ENCODE measurements at places on chromosomes 11 and 22.

GRCh38 chr11:131658952-131659351, 288.5 kb downstream of the NTM start:
- no peak for DNase-seq

DNA sequence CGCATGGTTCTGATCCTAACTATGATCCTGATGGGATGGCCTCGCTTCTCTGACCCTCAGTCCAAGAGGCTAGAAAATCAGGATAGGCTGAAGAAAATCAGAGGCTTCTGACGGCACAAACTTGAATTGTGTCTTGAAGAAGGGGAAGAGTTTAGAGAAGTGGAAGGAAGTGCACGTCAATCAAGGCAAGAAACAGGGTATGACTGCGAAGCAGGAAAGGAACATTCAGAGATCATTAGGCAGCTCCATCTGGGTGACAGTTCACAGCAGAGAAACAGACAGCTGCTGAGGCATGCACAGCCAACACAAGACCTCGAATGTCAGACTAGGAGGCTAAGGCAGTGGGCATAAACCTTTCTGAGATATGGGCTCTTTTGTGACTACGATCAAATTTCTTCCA, 29.3 kb downstream of the CLPB start:
- no peak for DNase-seq

DNA sequence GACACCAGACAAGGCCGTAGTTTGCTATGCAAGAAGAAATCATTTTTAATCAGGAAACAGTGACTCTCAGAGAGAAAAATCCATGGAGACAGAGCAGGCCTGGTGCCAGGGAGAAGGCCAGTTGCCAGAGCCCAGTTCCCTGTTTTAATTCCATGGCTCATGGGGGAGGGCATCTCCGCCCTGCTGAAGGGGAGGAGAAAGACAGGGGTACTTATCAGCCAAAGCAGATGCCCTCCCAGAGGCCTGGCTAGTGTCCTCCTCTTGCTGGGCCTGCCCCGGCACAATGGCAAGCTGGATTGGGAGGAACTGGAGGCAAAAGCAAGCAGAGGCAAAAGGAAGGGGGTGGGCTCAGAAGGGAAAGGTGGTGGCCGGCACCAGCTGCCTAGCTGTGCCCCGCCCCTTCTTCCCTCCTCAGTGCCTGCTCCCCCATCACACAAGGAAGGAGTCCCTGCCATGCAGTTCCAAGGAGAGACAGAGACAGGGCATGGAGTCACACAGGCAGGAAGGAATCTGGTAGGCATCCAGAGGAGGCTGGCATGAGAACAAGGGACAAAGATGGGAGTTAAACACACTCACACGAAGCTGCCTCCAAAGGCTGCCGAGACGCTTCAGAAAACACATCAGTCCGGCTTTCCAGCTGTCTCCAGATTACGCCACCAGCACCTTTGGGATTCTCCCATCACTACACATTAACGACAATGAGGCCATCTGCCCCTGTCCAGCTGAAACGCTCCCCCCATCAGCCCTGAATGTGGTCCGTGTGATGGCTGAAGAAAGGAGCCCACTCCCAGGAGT, 591.8 kb downstream of the BUD13 start:
- no peak for DNase-seq

GRCh38 chr11:36591433-36591832, 2.9 kb upstream of the IFTAP start:
- no peak for DNase-seq

DNA sequence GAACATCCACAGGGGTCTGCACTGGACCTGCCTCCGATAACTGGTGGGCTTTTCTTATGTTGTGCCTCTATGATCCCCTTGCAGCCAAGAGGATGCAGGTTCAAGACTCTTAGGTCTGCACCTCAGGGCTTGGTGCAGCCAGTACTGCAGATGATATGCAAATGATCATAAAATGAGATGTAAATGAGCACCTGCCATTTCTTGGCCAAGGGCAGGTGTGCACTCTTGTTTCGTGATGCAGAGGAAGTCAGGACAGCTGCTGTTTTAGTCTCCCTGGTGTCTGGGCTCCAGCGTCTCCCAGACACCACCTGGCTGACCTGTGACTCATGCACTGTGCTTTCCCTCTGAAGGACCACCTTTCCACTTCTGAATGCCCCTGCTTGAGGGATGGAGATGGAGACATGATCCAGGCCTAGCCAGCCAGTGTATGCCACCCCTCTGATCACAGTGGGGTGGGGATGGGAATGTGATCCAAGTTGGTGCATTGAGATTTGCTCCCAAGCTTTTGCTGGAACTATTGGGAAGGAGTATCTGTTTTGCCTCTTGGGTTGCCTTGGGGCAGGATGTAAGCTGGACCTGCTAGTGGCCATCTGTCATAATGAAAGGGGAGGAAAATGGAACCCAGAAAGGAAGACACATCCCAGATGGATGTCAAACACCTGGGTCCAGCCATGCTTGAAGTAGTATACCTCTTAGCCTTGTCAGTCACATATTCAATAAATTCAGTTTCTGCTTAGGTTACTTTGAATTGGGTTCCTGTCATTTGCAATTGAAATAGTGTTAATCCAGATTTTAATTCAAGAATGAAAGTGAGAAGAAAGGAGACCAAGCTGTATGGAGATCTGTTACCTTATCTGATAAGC, 3.3 kb upstream of the KCNJ11 start:
- peak; percentile 22 for DNase-seq

DNA sequence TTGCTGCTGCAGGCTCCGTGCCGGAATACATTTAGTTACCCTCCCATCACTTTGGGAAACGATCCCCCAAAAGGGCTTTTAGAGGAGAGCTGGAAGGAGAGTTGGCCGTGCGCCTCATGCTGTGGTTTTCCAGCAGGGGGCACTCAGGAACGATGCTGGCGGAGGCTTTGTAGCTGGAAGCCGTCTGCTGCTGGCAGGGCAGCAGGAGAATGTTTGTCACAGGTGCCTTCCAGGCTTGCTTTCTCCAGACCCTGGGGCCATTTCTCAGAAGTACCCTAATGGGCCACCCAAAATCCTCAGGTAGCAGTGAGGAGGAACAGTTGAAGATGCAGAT, 30.0 kb upstream of the CABP7 start:
- peak; percentile 3 for DNase-seq

DNA sequence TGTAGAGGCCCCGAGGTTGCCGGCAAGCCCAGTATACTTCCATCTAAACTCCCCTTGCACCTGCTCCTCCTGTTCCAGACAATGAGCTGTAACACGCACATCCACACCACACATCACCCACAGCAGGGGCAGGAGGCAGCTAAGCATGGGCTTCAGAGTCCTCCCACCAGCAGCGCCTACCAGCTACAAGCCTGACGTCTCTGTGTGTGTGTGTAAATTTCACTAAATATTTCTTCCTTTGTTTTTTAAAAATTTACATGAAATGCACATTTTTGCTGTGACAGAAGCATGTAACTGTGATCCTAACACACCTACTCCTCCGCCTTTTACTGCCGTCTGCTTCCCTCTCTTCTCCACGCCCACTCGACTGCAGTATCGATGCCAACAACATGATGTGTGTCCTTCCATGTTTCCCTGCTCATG, 29.4 kb upstream of the PACSIN2 start:
- DNase-seq, result no peak

GRCh38 chr11:93814966-93815633, 31.0 kb downstream of the MED17 start:
- no peak for DNase-seq

- DNase-seq, result no peak
Observed at GRCh38 chr11:80414181-80415165, 973.6 kb upstream of the TENM4 start.

DNA sequence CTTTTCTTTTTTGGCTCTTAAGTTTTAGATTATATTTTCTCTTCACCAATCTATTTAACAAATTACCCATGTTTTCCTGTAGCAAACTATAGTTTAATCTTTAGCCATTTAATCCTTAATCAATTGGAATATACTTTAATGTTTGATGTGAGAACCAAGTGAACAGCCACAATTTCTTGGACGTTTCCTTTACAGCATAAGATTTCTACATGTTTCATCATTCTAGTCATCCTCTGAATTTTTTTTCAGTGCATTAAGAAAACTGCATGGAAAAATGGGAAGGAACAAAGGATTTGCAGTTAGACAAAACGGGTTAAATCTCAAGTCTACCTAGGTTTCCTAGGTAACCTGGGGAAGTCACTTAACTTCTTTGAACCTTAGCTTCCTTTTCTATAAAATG, 507.1 kb upstream of the CCDC90B start:
- DNase-seq, result no peak

GRCh38 chr22:50248196-50249081, 2.6 kb downstream of the HDAC10 start:
- DNase-seq, result no peak

GRCh38 chr11:130390071-130390758, 38.2 kb downstream of the ADAMTS8 start:
- DNase-seq, result no peak

DNA sequence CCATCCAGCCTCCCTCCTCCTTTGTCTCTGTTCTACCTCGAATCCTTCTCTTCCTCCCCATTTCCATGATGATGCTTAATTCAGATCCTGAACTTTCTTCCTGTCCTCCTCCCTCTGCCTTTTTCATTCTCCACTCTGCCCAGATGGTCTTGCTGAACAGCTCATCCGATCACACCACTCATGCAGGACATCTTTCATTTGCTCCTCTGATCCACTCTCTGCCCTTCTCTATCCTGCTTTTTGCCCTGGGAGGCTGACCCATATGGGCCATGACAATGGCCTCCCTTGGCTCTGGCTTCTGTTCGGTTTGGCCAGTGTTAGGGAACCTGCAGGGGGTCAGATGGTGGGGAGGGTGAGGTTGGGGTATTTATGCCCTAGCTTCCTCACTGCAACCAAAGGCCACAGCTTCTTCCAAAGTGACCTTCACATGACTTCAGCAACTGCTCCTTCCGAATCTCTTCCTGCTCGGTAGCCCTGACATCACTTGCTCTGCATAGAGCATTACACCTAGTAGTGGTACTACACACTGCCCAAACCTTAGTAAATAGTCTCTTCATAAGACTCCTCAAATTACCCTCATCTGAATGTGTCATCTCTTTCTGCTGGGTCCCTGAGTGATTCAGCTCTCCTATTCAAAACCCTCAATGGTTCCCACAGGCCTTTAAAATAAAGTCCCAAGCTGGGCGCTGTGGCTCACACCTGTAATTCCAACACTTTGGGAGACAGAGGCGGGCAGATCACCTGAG, 32.7 kb upstream of the MICAL2 start:
- DNase-seq, result no peak

DNA sequence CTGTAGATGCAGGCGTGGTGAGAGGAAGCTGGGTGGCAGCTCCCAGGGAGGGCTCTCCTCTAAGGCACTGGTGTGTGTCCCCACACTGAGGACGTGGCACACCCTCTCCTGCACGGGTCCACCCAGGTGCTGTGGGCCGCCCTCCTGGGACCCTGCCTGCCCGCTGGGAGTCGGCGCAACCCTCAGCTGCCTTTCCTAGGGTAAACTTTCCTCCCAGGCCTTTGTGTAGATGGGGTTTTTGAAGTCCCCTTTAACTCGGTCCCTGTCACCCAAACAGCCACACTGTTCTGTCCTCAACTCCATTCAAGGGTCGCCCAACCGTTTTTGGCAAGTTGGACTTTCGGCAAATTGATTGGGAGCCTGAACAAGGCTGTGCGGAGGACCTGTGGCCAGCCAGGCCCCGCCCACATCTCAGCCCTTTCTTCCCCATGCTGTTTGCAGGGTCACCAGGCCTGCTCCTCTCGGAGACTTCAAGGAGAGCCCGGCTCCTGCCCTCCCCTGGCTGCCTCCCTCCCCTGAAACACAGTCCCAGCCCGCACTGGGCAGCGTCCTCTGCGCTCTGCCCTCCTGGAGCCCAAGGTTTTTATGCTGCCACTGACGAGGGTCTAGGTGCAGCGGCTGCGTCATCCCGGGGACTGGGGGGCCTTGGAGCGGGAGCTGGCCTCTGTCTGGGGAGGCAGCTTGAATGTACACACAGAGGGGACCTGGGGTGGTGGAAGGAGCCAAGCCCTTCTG, 1126.2 kb downstream of the BRD1 start:
- DNase-seq, result no peak

DNA sequence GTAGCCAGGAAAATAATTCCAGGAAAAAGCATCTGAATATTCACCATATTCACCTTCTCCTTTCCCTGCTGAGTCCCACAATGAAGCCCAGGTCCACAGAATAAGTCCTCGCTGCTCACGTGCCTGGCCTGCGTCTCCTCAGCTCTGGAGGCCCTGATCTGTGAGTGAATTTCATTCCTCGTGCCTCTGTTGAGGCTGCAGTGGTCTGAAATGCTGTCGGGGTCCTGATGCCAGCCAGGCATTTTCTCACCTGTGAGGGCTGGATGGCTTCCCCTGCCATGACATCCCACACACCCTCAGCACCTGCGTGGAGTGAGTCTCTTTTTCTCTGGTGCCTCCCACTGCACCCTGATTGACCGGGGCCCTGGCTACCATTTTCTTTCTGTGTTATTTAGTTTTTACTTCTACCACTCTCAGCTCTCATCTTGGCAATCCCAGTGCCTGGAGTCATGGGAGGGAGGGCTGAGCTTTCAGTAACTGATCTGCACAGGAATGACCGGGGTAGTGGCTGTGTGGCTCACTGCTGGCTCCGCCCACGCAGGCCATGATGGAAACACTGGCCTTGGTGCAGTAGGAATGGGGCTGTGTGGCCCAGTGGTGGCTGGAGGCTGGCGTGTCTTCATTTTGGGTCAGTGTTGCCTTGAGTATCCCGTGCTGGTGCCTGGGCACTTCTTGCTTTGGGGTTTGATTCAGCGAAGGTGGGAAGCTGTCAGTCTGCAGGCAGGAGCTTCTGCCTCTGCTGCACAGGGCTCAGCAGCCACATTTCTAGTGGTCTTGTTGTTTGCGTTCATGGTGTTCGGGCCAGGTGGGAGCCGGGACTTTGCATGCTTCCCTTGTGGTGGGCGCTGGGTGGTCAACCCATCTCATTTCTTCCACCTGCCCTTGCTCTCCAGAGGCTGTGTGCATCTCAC, 807.2 kb downstream of the TBC1D22A start:
- no peak for DNase-seq

DNA sequence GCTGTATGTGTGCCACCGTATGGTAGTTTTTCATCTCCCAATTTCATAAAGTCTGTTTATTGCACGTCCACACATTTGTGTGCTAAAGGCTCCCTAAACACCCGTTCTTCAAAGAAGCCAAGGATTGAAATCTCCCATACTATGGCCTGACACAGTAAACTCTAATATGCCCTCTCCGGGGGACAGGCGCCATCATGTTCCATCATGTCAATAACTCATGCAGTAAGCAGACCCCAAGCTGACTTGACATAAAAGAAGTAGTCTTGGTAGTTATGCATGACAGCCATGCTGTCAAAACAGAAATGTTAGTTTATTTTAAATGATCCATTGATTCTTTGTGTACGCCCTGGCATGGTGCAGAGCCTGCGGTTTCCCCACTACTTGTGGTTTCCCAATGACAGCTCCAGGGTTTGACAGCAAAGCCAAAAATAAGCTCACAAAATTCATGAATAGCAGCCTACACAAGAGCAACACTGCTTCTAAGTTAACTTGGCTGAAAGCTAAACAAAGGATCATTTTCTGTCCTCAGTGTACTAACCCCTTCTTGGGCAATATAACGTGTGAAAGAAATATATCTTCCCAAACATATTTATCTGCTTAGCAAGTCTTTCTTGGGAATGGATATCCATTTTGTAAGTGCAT, 56.5 kb upstream of the CABP7 start:
- no peak for DNase-seq

- DNase-seq, result no peak
Observed at GRCh38 chr22:42869888-42870480, 12.9 kb upstream of the ARFGAP3 start.
